ENCODE measurements at places on chromosomes 7 and 10.
A peak's percentile ranks its signal among the peaks of the same experiment; 100 is the strongest.

DNA sequence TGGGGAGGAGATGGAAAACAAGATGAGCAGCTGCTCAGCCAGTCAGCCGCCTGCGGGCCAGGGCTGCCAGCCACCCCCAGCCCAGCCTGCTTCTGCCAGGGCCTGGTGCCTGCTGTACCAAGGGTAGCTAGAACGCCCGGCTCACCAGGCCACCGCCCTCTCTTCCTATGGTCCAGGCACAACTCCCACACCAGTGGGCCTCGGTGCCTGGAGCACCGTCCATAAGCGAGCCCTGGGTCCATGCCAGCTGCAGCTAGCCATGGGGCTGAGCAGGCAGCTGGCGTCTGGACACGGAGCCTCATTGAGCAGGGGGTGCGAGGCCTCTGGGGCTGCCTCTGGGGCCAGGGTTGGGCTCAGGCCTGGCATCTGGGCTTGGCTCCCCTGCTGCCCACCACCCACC is 8.5 kb upstream of the RABGEF1 start:
- no peak for DNase-seq

GRCh38 chr7:134276951-134277350 is 39.8 kb downstream of the SLC35B4 start:
- DNase-seq = no peak

DNA sequence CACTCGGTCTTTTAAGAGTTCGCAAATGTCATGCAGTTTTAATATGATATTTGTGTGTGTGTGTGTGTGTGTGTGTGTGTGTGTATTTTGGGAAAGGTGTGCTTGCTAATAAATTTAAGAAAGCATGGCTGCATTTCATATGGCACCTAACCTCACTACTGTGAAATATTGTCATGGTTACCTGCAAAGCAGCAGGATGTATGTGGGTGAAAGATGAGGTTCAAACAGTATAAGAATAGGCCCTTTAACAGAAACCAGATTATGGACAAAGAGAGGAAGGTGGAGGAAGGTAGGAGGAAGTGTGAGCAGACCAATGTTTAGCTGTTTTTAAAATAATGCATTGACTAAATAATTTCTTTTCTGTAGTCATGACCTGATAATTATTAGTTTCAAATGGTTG is 73.5 kb upstream of the CACNA2D1 start:
- no peak for DNase-seq

GRCh38 chr7:2120251-2120660 is 112.5 kb downstream of the MAD1L1 start:
- peak; percentile 14 for DNase-seq

GRCh38 chr10:96606216-96606615 is 19.4 kb upstream of the TM9SF3 start:
- no peak for DNase-seq

- peak; percentile 24 for DNase-seq
Observed at GRCh38 chr7:98211221-98211675, at the start of gene BHLHA15. BHLHA15 (plus strand) TSS chr7:98211439; CDS start chr7:98212310, 871 bp downstream.

DNA sequence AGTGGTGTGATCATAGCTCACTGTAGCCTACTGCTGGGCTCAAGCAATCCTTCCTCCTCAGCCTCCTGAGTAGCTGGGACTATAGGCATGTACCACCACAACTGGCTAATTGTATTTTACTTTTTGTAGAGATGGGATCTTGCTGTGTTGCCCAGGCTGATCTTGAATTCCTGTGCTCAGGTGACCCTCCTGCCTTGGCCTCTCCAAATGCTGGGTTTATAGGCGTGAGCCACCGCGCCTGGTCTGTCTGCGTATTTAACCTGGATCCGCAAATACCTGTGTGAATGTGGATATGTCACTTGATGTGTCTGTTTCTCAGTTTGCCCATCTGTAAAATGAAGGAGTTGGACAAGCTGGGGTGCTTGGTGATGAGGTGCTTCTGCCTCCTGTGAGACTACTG is 123.9 kb downstream of the BAMBI start:
- DNase-seq = no peak

DNA sequence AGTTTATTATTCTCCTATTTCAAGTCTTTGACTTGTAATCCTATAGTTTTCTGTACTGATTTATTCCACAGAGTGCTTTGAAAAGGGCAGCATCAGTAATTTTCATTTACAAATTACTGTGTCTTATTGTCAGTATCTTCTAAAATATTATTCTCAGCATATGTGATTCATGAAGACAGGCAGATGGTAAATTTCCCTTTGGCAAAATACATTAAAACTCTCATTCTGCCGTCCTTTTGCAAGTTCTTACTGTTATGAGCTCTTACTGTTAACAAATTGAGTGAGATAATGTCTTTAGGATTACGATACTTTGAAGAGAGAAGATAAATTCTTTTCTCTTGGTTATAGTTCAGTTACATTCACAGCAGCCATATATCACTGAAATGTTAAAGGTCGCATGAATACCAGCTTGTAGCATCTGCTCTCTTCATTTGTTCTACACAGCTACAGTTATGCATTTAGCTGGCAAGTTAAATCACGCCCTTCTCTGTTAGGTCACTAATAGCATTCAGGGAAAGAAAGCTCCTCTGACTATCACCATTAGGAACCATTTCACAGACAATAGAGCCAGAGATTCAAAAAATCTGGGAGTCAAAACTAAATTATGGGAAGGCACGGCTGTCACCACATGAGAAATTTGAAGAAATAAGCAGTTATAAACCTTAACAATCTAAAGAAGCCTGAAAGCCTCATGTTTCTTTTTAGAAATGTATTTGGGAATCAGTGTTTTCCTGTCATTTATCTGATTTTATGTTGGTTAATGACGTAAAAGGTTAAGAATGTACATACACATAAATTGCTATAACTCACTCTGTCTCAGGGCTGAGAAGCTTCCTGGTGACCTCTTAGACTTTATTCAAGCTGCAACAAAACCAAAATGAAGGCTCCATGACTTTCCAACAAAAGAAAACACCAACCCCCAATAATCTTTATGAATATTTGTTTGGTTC is 109.6 kb upstream of the SP4 start:
- DNase-seq = no peak

GRCh38 chr7:47622946-47623640 is 41.2 kb upstream of the TNS3 start:
- no peak for DNase-seq

DNA sequence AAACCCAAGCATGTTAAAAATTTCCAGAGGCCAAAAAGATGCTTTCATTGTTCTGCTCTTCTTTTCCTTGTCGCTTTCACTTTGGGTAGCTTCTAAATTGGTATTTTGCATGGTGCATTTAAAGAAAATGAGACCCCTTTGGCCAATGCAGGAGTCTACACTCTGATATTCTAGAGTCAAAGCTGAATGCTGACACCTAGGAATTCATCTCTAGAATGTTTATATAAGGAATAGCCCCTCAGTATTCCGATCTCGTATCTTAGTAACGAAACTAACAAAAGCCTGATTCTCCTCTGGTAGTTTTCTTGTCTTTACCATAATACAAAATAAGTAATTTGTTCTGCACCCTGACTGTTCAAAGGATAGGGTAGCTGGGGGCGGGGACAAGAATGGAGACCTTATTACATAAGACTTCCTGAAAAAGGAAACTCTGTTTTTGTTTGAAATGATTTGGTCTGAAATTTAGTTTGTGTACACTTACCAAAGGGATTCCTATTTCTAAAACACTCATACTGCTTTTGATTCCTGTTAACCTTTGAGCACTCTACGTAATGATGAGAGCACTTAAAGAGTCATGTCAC is 17.1 kb downstream of the IKZF1 start:
- no peak for DNase-seq

- no peak for DNase-seq
Observed at GRCh38 chr7:32518534-32519140, 23.3 kb downstream of the AVL9 start.

- DNase-seq = peak; percentile 63
Observed at GRCh38 chr7:157411580-157411979, 74.8 kb downstream of the DNAJB6 start.

GRCh38 chr7:35747611-35748010 is 52.7 kb upstream of the HERPUD2 start:
- DNase-seq = no peak

DNA sequence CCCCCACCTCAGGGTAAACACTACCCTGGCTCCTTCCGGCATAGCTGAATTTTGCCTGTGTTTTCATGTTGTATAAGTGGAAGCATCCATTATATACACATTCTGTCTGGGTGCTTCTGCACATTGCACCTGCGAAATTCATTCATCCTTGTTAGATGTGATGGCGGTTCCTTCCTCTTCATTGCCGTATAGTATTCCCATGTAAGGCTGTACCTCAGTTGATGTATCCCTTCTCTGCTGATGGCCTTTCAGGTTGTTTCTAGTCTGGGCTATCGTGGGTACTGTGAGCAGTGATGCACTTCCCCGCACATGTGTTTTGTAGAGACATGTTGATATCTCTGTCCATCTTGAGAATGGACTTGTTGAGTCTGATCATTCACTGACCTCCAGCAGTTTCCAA is 28.9 kb downstream of the ELFN1 start:
- no peak for DNase-seq

- DNase-seq = peak; percentile 95
Observed at GRCh38 chr7:100428199-100428966, at the start of gene ZCWPW1. ZCWPW1 (minus strand) TSS chr7:100428703; CDS start chr7:100420649, 8,054 bp downstream.

GRCh38 chr10:32959006-32959920 is 1.2 kb upstream of the ITGB1 start:
- no peak for DNase-seq

DNA sequence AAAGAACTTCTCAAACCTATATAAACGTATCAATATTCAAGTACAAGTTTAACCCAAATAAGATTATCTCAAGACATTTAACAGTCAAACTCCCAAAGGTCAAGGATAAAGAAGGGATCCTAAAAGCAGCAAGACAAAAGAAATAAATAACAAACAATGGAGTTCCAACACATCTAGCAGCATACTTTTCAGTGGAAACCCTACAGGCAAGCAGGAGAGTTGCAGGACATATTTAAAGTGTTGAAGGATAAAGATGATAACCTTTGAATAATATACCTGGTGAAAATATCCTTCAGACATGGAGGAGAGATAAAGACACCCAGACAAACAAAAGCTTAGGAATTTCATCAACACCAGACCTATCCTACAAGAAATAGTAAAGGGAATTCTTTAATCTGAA is 82.8 kb downstream of the TES start:
- no peak for DNase-seq

Measured in effector memory CD4-positive, alpha-beta T cell (primary cell).